ENCODE measurements at places on chromosomes 11 and 22. TPM values are rescaled to one million over a fixed set of nuclear protein-coding genes. Genes with fewer than 3 reads are reported as not detected.

Gene CCDC87
- polyA plus RNA-seq = 0.39 TPM

Gene TRMU
- 29.5 TPM for polyA plus RNA-seq

Gene PANX3
- polyA plus RNA-seq = not detected

Gene OR5M11
- polyA plus RNA-seq = not detected

Gene CELSR1
- 0.23 TPM for polyA plus RNA-seq

Gene MS4A12
- not detected for polyA plus RNA-seq

Gene OR5P2
- polyA plus RNA-seq = not detected

Gene DPP3
- 33.5 TPM for polyA plus RNA-seq

Gene ADSL
- polyA plus RNA-seq = 72.5 TPM

Gene DEUP1
- not detected for polyA plus RNA-seq

Gene TMEM45B
- polyA plus RNA-seq = not detected

Gene CARD10
- 2.8 TPM for polyA plus RNA-seq

Gene EML3
- 34.8 TPM for polyA plus RNA-seq

Gene PYGM
- polyA plus RNA-seq = not detected

Gene RCOR2
- polyA plus RNA-seq = not detected

Gene ACCS
- 10.3 TPM for polyA plus RNA-seq

Gene PPP6R3
- 47.9 TPM for polyA plus RNA-seq

Gene L3MBTL2
- 16.9 TPM for polyA plus RNA-seq

Gene APOL5
- polyA plus RNA-seq = not detected

Gene ST14
- not detected for polyA plus RNA-seq

Gene THRSP
- not detected for polyA plus RNA-seq

Gene SERPING1
- polyA plus RNA-seq = 319 TPM

Gene LDHAL6A
- polyA plus RNA-seq = 0.09 TPM

Gene CD3G
- polyA plus RNA-seq = not detected

Gene SYT13
- not detected for polyA plus RNA-seq

Gene TRIM6
- 1.9 TPM for polyA plus RNA-seq

Gene TMEM121B
- not detected for polyA plus RNA-seq

Gene MPST
- polyA plus RNA-seq = 48.5 TPM

Gene PEX26
- 4.7 TPM for polyA plus RNA-seq

Gene TMEM25
- 7.5 TPM for polyA plus RNA-seq

Gene TSKU
- polyA plus RNA-seq = 30.8 TPM

Gene BTG4
- polyA plus RNA-seq = 0.33 TPM

Gene ABCG4
- polyA plus RNA-seq = 0.14 TPM

Gene GRAMD4
- polyA plus RNA-seq = 2.9 TPM

Gene EXPH5
- polyA plus RNA-seq = not detected

Gene APLNR
- not detected for polyA plus RNA-seq

Gene GVQW3
- 0.63 TPM for polyA plus RNA-seq

Gene APOL4
- polyA plus RNA-seq = not detected

Gene TRPM5
- not detected for polyA plus RNA-seq

Gene EPS8L2
- 48.2 TPM for polyA plus RNA-seq

Gene LRRC74B
- not detected for polyA plus RNA-seq

Gene KDM4E
- polyA plus RNA-seq = not detected

Gene SCN3B
- polyA plus RNA-seq = 0.09 TPM

Gene MYOD1
- not detected for polyA plus RNA-seq

Gene RAB30
- 12.1 TPM for polyA plus RNA-seq

Gene JAML
- not detected for polyA plus RNA-seq

Gene TMPRSS5
- polyA plus RNA-seq = not detected

Gene DAGLA
- polyA plus RNA-seq = 1.4 TPM

Gene NCAPD3
- 16.3 TPM for polyA plus RNA-seq

Gene ARSA
- 32.9 TPM for polyA plus RNA-seq

Gene SUSD2
- 0.28 TPM for polyA plus RNA-seq

Gene PIH1D2
- 2.3 TPM for polyA plus RNA-seq

All from GM23248 (cell line).